ENCODE measurements at places on chromosomes 13 and 19.

DNA sequence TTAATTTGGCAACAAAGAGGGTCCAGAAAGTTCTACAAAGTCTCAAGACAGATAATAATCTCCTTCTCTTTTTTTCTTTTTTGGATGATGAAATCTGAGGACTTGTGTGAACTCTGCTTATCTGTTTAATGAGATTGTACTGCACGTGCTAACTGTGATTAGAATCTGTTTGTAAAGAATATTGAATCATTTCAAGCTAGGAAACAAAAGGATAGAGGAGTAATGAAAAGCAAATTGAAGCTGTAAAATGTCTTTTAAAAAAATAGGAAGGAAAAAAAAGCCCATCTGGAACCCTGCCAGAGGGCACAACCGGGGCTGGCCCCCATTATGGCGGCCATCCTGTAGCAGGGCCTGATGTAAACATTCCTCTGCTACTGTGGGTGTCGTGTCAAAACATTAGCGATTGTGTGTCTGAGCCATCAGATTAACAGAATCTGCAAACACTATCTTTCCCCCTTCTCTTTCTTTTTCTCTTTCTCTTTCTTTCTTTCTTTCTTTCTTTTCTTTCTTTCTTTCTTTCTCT, 83.0 kb downstream of the FLT1 start:
- DNase-seq = no peak

GRCh38 chr19:44747739-44748425, 626 bp upstream of the BCL3 start:
- peak; percentile 18 for DNase-seq

- peak; percentile 4 for DNase-seq
Observed at GRCh38 chr19:57280962-57281400, 696 bp downstream of the ZNF460 start.

DNA sequence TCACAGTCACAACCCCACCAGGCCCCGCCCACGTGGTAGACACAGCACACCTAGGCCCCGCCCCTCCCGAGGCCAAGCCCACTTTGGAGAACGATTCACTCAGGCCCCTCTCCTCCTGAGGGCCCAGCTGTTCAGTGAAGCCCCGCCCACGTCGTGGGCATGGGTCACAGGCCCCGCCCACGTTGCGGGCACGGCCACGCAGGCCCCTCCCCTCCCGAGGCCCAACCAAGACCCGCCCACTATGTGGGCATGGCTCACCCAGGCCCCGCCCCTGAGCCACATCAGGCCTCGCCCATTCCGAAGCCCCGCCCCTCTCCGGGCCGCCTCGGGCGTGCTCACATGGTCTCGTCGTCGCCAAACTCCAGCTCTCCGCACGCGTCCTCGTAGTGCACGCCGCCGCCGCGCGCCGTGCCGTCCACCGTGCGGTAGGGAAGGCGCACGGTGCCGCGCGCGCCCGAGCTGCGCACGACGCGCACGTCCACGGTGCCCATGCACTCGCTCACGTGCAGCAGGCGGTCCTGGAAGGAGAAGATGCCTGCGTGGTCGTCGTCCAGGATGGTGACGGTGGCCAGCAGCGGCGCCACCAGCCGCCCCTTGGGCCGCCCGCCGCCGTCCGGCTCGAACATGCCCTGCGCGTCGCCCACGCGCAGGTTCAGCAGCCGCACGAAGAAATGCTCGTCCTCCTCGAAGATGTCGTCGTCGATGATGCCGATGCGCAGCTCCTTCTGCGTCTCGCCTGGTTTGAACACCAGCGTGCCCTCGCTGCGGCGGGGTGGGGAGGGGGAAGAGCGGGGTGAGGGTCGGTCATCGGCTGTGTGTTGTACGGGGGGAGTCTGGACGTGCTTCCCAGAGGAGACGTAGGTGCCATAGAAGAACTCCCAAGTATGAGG, 24.0 kb downstream of the SLC8A2 start:
- DNase-seq = peak; percentile 33

GRCh38 chr19:42122691-42123607, 9.3 kb downstream of the POU2F2 start:
- DNase-seq = peak; percentile 27

DNA sequence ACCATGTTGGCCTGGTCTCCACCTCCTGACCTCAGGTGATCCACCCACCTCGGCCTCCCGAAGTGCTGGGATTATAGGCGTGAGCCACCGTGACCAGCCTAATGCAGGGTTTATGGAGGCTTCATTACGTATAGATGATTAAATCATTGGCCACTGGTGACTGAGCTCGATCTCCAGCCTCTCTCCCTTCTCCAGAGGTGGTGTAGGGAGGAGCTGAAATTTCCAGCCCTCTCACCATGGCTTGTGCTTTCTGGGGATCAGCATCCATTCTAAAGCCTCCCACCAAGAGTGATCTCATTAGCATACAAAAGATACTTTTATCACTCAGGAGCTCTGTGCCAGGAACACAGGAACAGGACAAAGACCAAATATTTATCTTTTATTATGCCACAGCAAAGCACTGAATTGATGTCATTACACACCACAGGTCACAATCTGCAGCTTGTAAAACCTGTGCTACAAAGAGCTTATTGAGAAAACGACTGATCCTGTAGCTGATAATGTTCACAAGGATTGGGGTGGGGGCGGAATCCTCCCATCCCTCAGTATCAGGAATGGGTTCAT, 32.4 kb downstream of the RHPN2 start:
- no peak for DNase-seq

- DNase-seq = no peak
Observed at GRCh38 chr13:80888390-80888789, 547.5 kb upstream of the SPRY2 start.

GRCh38 chr19:41932720-41933332, 4.6 kb upstream of the ERFL start:
- DNase-seq = no peak

Data from effector memory CD4-positive, alpha-beta T cell (primary cell).